ENCODE measurements at places on chromosomes 5 and 9.

GRCh38 chr9:116873937-116874914, 187.1 kb downstream of the TRIM32 start:
- DNase-seq: no peak

- no peak for DNase-seq
Measured at GRCh38 chr5:15241216-15241821, 258.7 kb upstream of the FBXL7 start.

DNA sequence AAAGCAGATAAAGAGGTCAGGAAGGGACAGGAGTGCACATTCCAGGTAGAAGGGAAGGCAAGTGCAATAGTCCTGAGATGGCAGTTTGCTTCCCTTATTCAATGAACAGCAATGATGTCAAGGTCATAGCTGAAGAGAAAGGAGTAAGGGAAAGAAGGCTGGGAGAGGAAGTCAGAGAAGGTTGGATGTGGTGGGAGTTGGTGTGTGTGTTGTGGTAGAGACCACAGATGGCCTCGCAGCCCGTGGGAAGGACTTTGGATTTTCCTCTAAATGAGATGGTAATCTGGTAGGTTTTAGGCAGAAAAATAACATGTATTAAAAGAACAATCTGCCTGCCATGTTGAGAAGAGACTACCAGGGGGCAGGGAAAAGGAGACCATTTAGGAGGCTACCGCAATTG, 25.1 kb upstream of the LPAR1 start:
- no peak for DNase-seq

DNA sequence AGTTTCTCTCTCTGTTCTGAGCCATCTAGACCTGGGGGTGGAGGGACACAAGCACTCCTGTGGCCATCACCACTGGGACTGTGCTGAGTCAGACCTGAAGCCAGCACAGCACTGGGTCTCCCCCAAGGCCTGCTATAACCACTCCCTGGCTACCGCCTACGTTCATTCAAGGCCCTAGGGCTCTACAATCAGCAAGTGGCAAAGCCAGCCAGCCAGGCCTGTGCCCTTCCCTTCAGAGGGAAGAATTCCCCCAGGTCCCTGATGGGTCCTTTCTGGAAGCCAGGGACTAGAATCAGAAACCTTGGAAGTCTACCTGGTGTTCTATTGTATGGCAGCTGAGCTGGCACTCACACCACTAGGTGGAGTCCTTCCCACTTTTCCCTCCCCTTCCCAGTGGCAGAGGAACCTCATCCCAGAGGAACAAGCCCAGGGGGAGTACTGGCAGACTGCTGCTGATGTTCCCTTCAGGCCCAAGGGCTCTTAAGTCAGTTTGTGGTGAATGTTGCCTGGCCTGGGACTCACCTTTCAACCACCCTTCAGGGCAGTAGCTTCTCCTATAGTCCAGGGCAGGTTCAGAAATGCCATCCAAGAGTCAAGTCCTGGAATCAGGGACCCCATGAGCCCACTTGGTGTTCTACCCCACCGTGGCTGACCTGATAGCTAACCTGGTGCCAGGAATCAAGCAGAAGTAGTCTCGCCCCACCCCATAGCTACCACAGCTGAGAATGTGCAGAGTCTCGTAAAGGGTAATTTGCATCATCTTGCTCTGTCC, 20.0 kb downstream of the JMY start:
- DNase-seq: no peak

Measured in amygdala (tissue), 56 donors.